ENCODE measurements at places on chromosomes 1 and 21.

- DNase-seq, result no peak
Observed at GRCh38 chr1:171814692-171815091, 26.6 kb upstream of the DNM3 start.

DNA sequence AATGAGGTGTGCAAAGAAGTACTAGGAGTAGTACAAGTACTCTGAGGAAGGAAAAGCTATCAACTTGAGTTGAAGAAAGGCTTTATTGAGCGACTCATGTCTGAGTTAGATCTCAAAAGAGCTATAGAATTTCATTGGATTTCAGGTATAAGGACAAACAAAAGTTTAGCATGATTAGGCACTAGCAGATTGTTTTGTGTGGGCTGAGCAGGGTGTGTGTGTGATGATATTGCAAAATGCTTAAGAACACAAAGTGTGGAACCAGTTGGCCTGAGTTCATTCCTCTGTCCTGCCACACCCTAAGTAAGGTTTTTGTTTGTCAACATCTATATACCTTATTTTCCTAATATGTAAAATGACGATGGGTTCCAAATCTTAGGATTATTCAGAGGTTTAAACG is 158.9 kb downstream of the KCNK2 start:
- DNase-seq, result no peak

GRCh38 chr1:86739648-86740509 is 35.5 kb downstream of the SH3GLB1 start:
- no peak for DNase-seq

DNA sequence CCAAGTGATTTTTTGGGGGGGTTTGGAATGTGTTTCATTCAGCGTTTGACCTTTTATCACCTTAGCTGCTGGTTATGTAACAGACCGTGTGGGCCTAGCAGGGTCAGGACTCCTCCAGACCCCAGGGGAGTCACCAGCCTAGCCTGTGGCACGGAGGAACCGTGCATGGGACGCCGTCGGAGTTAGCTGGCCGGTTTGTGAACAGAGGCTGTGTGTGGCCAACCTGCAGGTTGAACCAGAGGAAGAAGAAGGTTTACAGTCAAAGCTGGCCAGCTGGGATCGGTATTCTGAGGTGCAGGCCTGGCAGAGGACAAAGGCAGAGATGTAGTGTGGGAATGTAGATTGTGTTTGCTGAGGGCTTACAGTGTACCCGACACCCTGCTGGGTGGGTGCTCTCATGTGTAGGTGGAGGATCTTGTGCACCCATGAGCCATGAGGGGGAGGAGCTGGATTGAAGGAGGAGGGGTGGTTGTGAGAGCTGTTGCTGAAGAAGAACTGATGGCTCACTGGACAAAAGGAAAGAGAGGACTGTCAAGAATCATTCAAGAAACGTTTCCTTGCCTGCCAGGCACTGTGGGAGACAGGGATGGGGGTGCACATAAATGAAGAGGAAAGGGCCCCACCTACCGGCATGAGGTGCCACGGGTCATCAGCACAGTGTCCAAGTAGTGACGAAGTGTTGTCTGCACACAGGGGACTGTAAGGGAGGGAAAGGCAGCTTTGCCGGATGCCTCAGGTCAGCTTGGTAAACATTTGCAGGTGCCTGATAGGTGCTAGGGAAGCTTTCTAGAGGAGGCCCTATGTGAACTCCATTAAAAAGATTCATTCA is 40.0 kb upstream of the PWP2 start:
- DNase-seq, result no peak

GRCh38 chr1:7651203-7651602 is 119.9 kb upstream of the VAMP3 start:
- no peak for DNase-seq

- peak; percentile 35 for DNase-seq
Observed at GRCh38 chr1:182615468-182616129, 11.4 kb upstream of the RGS16 start.
